Brain (organoid and tissue), 16 donors: ENCODE measurements at places on chromosomes 5 and 9.

GRCh38 chr9:26412446-26412845, 480.2 kb downstream of the CAAP1 start:
- DNase-seq = no peak

DNA sequence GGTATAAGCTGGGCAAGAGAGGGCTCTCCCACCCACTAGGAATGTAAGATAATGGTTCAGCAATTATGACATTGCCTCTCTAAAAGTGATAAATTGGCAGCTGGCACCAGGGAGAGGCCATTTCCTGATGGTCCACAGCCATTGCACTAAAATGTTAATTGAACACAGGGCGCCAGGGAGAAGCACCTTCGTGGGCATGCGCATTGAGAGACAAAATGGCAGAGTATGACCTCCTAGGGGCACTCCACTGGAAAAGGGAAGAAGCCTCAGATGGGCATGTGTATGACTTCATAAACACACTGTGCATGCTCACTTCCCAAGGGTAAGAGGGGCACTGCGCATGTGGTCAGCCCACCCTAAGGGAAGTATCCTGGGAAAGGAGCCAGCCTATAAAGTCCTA, 419.2 kb downstream of the AGTPBP1 start:
- no peak for DNase-seq

DNA sequence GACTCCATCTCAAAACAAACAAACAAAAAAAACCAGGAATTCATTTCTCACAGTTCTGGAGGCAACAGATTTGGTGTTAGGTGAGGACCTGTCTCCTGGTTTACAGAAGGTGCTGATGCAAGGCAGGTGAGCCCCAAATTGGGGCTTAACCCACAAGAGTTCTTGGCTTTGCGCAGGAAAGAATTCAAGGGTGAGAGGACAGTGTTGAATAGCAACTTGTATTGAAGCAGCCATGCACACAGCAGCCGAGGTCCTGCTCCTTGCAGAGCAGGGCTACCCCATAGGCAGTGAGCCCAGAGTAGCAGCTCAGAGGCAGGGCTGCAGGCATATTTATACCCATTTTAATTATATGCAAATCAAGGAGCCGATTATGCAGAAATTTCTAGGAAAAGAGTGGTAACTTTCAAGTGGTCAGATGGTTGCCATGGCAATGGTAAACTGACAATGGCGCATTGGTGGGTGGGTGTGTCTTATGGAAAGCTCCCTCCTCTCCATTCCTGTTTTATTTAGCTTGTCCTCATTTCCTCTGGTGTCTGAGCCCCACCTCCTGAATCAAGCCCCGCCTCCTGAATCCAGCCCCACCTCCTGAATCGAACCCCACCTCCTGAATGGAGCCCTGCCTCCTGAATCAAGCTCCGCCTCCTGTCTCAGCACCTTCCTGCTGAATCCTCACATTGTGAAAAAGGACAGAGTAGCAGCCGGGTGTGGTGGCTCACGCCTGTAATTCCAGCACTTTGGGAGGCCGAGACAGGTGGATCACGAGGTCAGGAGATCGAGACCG, 34.5 kb upstream of the COL5A1 start:
- DNase-seq = no peak

GRCh38 chr5:140295414-140295813, 7.5 kb downstream of the PFDN1 start:
- no peak for DNase-seq

GRCh38 chr5:43401827-43402226, 10.4 kb downstream of the CCL28 start:
- no peak for DNase-seq

- no peak for DNase-seq
These were observed 60.7 kb upstream of the IFNE start for GRCh38 chr9:21542787-21543186.

- DNase-seq = peak; percentile 8
These were observed 3.0 kb upstream of the TUBB4B start for GRCh38 chr9:137237759-137238726.

DNA sequence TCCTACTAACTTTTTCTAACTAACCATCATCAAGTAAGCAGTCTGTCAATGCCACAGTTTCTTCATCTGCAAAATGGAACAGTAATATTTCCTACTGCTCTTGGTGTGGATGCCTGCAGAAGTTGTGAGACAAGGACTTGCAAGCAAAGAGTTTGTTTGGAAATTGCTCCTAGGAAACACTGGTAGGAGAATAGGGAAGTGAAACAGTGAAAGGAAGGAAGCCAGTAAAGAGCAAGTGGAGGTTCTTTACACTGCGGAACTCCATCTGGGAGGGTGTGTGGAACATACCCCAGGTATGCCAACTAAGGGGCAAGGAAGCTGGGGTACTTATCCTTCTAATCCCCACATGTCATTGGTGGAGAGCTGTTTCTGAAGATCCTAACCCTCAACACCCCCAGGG, 119.9 kb downstream of the FOXD1 start:
- DNase-seq = no peak

DNA sequence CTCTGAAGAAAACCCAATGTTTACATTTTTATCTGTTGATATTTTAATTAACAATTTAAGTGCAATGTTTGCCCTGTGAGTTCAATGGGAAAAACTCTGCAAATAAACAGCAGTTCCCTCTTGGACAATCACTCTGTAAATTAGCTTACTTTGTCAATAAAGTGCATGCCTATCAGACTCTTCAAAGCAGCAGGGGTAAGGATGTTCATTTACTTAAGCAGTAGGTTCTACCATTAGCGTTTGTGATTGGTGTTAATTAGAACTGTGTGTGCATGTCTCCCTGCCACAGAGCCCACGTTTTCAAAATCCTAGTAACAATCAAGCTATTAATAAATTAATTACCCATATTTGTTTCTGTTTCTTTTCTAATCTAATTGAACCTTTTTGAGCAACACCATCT, 1921.6 kb upstream of the WWC1 start:
- DNase-seq = no peak

DNA sequence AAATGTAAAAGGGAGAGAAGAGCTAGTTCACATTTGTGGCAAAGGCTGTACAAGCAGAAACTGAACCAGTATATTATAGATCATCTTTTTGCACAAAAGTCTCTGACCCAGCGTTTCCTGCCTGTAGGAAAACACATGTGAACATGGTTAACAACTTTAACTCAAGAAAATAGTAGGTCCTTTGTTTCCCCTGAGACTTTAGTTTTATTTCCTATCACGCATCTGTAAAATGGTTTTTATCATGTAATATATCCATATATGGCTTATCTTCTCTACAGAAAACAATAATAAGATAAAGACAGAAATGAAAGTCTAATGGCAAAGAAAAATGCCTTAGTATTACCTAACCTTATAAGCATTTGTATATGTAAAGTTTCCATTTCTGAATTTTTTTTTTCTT, 2.7 kb downstream of the KIF3A start:
- no peak for DNase-seq

DNA sequence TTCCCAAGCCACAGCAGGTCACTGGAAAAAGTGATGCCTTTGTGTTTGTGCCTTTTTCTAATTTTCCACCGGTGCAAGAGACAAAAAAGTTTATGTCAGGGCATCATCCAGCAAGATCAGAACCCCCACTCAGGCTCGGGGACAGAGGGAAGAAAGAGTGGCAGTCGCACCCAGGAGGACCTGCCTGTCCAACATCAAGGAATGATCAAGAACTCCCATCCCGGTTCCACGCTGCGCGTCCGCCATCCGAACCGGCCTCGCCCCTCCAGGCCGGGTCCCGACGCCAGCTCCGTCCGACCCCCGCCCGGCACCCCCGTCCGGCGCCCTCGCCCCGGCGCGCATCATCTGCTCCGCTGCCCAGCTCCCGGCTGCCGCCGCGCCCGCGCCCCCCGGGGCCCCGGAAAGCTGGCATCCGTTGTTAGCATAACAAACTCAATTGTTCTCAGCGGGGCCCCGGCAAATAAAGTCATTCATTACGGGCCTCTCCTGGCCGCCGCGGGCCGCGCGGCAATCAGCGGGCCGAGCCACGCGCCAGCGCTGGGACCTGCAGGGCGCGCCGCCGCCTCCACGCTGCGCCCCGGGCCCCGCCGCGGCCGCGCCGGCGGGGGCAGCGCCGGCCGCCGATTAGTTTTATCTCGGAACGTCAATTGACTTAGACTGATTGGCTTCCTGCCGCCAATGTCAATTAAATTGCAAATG, 48.1 kb downstream of the PAX5 start:
- peak; percentile 59 for DNase-seq

DNA sequence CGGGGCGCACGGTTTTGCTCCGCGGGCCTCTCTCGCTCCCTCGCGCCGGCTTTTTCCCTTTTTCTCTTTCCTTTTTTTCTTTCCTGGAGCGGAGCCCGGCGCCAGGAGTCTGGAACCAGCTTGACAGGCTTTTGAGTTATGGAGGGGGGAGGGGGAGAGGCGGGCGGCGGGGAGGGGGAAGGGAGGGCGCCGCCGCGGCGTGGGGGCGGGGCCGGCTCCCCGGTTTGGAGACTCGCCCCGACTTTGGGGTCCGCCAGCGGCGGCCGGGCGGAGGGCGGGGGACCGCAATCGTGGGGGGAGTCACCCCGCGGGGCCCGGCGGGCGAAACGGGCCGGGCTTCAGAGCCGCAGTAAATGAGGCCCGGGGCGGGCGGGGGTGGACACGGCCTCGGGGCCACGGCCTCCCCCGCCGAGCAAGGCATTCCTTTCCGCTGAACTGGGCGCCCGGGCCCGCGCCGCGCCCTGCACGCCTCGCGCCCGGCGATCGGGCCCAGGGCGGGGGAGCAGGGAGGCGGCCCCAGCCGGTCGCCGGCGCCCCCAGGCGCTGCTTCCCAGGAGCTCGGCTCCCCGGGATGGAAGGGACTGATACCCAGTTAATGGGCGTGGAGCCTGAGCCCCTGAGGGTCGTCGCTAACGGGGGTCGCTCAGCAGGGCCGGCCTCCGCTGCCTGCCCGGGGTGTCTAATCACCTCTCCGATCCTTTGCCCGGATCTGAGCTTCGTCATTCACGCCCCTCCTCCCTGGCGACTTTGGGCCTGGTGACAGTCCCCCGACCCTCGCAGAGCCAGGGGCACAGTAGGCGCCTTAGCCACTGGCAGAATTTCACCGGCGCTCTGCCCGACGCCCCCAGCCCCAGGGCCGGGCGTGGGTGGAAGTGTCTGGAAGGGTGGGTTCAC, 138.1 kb downstream of the C9orf50 start:
- DNase-seq = peak; percentile 93

DNA sequence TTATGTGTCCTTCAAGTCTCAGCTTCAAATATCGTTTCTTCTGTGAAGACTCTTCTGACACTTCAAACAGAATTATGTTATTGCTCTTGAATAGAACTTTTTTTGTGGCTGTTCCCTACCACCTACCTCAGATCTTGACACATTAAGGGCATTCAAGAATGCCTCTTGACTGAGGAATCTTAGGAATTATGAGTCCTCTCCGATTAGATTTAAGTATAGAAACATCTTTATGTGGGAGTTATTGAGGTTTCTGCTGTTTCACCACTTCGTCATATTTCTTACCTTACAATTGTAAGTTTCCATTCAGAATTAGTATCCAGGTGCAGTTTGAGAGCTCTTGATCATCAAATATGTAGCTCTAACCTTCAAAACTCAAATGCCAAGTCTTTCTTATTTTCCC, 324.2 kb upstream of the NUDT12 start:
- no peak for DNase-seq

GRCh38 chr5:26009742-26010141, 1028.6 kb downstream of the CDH9 start:
- no peak for DNase-seq

GRCh38 chr9:135616619-135617537, 22.5 kb downstream of the GLT6D1 start:
- DNase-seq = no peak

DNA sequence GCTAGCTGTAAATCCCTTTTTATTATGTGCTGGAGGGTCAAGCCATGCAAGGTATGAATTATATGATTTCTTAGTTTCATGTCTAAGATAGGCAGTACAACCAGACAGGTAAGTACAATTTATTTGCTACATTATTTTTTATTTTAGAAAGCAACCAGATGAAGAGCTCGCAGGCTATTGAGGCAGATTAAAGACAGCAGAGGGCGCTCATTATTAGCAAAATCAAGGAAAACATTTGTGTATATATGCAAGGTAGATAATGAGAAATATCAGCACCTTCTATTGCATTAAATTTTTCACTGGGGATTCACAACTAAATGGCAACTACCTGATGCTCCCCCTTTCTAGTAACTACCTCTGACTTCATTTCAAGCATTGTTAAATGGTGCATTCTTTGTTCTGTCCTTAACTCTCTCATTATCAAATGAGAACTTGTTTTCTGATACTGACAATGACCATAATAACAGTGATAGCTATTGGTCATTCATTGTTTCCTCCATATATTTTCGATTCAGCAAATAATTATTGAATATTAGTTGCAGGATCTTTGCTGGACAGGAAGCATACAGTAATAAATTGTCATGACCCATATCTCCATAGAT, 8.6 kb downstream of the SCGB3A2 start:
- peak; percentile 18 for DNase-seq

DNA sequence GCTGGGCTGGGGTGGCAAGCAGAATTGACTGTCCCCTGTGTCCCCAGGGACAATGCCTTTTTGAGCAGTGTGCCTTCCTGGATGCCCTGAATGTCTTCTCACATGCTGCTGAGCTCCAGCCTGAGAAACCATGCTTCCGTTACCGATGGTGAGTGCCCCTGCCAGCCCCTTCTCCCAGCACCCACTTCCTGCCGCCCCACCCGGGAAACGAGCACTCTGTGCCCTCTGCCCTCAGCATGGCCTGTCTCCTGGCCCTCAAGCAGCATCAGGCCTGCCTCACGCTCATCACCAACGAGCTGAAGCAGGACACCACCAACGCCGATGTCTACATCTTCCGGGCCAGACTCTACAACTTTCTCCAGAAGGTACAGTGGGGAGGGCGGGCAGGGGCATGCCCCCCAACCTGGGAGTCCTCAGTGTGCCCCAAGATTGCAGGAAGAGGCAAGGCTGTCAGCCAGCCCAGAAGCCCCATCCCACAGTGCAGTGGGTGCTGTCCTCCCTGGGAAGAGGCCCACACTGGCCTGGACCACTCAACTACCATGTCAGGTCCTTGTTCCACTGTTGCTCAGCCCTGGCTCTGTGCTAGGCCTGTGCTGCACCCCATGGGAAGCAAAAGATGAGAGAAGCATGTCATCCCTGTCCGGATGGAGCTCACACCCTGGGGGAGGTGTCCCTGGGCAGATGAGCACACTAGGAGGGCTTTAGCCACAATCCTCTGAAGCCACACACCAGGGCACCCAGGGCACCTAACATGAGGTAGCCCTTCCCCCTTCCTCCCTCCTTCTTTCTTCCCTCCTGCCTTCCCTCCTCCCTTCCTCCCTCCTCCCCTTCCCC, 4.4 kb downstream of the TTC16 start:
- DNase-seq = no peak

- peak; percentile 26 for DNase-seq
These were observed 110.5 kb upstream of the CD180 start for GRCh38 chr5:67306965-67307607.

GRCh38 chr9:127767410-127767809, 11.1 kb downstream of the SH2D3C start:
- DNase-seq = no peak

DNA sequence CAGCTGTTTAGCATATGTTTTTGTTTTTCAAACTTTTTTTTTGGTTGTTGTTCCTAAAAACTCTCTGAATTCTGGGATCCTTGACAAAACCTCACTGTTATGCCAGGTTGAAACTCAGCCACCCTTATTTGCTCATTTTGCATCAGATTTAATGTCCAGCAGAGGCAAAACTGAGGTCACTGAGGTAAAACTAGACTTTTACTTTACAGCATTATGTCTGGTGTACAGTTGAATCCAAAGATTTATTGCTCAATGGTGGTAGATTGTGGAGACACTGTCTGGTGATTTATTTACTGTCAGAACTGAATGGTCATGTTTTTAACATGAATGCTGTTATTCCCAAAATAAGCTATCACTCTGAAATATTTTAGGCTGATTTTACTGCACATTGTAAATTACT, 87.9 kb downstream of the FBXL7 start:
- DNase-seq = no peak

GRCh38 chr9:124820698-124821623, 32.3 kb upstream of the WDR38 start:
- DNase-seq = no peak
